ENCODE measurements at places on chromosomes 7 and 10.

- no peak for DNase-seq
These were observed 564.9 kb downstream of the CNTNAP2 start for GRCh38 chr7:146681487-146681886.

- no peak for DNase-seq
These were observed 104.9 kb downstream of the RNLS start for GRCh38 chr10:88478256-88478655.

DNA sequence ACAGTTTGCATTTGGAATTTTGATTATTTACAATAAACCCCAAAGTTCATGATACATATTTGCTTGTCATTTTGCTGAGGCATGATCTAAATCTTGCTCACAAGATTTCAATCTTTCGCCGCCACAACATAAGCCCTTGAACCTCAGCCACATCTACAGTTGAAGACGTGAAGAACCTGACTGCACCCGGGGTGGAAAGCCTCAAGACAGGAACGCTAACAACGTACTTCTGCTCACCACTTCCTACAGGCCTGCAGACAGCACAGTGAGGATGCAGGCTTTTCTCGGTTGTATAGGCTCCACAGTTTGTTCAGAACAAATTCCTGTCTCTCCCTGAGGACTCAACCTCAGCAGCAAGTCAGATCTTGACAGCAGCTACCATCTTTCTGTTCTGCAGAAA, 393.8 kb upstream of the PRKCQ start:
- DNase-seq, result no peak

DNA sequence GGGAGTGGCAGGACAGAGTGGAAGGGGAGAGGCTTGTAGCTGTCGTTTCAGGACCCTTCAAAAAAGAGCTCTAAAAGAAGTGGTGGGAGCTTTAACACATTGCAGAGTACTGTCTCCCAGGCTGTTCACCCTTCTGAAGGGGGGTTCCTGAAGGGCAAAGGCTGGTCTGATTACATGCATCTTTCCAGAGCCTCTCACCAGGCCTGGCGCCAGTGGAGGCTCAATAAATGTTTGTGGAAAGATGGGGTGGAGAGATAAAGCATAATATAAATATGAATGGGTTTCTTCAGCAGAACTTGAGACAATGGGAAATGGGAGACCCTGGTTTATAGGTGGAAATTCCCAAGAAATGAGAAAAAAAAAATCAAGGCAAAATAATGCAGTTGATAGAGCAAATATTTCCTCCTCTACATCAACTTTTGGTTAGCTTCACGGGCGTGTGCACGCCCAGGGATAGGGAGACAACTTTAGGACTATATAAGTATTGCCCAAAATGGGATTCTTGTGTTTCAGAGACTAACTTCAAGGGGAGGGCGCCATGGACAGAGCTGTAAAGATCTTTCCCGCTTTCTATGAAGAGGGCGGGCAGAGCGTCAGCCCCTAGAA, 613 bp upstream of the BUB3 start:
- DNase-seq, result no peak

DNA sequence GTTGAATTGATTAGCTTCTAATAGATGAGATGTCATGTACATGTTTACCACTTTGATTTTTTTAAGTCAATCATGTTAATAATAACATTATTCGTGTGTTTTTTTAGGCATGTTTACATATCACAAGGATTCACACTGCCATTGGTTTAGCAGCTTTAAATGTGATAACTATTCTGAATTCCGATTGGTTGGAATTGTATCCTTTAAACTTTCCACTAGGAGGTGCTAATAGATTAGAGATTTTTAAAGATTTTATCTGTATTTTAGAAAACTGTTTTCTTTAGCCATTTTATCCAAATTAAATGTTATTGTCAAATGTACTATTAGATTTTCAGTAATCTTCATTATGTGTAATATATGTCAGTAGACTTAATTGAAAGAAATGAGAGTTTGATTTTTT, 83.2 kb downstream of the HECTD2 start:
- no peak for DNase-seq

DNA sequence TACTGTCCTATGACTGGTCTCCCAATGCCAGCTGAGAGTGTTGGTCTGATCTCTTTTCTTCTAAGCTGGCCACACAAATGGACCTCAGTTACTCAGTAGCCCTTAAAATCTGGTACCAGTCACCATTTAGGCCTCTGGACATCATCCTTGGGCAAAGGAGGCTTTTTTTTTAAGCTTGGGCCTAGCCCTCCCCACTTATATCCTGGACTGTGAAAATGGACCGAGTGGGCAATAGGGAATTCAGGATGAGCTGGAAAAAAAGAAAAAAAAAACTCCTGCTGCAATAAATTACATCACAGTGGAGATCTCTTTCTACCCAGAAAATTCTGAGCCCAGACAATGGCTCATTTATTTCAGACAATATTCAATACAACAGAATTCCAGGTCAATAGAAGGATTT, 68.4 kb downstream of the PARP12 start:
- no peak for DNase-seq

GRCh38 chr7:138173548-138173947, 97.3 kb downstream of the AKR1D1 start:
- no peak for DNase-seq

DNA sequence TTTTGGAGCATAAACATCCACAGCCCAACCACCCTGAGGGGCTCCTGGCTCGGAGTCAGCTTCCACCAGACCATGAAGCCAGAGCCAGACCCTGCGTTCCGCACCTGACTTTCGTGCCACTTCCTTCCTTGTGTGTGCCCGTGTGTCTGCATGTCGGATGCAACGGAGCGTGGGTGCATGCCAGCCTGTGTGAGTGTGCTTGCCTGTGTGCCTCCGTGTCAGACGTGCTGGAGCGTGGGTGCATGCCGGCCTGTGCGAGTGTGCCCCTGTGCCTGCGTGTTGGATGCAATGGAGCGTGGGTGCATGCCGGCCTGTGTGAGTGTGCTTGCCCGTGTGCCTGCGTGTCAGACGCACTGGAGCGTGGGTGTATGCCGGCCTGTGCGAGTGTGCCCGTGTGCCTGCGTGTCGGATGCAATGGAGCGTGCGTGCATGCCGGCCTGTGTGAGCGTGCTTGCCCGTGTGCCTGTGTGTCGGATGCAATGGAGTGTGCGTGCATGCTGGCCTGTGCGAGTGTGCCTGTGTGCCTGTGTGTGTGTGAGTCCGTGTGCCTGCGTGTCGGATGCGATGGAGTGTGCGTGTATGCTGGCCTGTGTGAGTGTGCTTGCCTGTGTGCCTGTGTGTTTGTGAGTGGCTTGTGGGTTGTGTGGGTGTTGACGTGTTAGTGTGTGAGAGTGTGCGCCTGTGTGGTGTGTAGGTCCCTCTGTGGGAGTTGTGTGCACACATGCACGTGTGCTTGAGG, 28.1 kb upstream of the KNDC1 start:
- no peak for DNase-seq

DNA sequence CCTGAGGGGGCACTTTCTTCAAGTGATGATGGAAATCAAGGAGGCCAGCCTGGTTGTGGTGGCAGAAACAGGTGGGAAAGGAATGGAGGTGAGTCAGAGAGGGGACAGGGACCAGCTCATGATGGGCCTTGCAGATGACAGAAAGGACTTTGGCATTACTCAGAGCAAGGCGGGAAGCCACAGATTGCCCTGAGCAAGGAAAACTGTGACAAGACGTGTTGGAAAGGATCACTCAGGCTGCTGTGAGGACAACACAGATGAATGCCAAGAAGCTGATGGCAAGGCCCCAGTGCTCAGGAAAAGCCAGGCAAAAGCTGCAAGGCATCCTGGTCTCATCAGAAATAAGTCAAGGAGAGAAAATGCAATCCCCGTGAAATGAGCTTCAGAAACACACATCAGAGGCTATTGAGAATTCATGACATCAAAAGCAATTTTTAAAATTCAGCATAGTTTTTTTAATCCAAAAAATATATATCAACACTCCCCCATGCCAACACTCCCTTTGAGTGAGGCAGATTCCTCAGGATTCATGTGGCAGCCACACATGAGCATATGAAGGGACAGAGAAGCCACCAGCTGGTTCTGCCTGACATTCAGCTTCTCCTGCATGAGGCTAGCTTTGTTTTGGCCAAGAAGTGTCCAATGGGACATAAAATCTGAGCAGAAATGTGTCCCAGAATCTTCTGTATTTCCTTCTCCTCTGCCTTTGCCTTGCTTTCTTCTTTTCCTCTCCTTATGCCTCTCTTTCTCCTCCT, 244.5 kb upstream of the MYO3A start:
- DNase-seq, result no peak

Measured in stimulated activated CD4-positive, alpha-beta T cell treated with anti-CD3 and anti-CD28 coated beads, Interleukin-1b, Interleukin-23, amount 100 ng/mL, for 1 hour (primary cell).